ENCODE measurements at places on chromosomes 7 and 10.

DNA sequence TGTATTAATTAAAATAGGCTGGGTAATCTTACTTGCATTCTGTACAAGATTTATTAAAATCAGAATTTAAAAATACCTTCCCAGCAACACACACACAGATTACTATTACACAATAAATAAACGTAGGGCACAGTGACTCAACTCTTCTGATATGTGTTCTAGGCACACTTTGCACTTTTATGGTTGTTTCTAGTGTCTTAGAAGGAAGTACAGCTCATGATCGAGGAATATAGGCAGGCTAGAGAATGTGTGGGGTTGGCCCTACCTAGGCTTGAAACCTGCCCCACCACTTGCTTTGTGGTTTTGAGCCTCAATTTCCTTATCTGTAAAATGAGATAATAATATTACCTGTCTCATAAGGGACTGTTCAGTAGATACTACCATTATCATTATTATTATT, 30.5 kb downstream of the ARMC3 start:
- no peak for DNase-seq

DNA sequence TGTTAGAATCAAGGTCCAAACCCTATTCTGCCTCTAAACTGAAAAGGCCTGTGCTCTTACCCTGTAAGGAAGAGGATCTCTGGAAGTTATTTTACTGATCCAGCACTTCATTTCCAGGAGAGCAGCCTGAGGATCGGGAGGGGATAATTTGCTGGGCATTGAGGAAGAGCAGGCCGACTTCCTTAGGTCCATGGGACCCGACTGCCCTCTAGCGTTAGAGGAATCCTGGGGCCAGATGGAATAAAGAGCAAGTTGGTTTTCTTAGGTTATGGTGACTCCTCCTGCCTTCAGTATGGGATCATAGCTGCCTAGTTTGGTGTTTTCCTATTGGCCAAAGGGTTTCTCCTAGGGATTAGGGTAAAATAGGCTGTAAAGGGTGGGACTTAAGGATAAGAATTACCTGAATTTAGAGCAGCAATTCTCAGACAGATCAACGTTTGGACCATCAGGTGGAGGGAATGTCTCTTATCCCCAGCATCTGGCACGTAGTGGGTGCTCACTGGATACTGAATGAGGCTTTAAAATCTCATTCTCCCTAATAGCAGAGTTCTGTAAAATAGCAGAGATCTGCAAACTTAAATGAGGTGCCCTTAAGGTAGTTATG, 40.0 kb upstream of the SORBS1 start:
- DNase-seq: peak; percentile 42

DNA sequence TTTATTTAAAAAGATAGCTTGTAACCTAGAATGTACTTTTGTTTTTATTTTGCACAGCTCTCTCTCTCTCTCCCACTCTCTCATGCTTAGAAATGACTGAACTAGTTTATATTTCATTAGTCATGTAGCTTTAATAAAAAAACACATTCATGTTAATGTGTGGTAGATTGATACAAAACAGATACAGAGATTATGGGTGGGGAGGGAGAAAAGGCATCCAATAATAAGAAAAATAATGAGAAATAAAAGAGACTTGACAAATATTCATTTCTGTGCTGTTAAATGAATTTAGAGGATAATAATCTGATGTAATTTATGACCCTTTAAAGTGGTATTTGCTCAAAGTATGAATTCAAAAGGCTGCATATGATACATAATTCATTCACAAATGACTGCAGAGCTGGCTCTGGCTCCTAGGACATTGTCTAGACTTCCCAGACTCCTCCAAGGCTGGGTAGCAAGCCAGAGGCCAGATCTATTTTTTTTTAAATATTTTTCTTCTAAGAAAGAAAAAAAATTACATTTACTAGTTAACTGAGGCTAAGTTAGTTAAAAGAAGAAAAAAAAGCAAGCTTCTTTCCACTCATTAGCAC, 105.7 kb upstream of the DNAJB12 start:
- DNase-seq: no peak

DNA sequence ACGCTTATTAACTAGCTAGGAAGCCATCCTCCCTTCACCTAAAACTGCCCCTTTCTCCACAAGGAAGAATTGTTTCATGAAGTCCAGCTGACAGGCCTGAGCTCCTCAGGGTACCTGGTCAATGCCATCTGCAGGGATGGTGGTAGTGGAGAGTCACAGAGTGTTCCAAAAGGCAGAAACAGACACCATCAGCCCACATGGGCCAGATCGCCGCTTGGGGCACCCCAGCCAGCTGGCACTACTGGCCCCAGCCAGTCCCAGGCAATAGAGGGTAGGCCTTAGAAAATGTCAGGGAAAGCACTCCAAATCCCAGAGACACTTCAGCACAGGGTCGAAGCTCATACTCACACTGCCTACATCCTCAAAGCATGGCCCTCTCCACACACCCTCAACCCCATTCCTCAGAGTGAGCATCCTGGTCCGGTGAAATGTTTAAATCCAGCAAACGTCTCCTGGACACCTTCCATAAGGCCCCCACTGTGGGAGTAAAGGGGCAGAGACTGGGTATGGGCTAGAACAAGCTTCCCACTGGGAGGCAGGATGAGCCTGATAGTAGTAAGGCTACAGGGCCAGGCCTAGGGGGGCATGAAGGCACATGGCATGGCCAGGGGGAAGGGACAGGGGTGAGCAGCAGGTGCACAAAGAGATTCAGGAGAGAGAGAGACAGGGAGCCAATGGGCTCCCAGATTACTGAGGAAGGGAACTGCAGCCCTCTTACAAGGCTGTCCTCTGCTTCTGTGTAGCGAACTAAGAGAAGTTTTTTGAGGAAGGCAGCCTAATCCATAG, 1.9 kb downstream of the LRRC20 start:
- DNase-seq: no peak

- DNase-seq: no peak
These were observed 77.6 kb upstream of the PRLHR start for GRCh38 chr10:118672766-118673715.

- DNase-seq: no peak
These were observed 98.4 kb downstream of the PIP4K2A start for GRCh38 chr10:22615819-22616499.

DNA sequence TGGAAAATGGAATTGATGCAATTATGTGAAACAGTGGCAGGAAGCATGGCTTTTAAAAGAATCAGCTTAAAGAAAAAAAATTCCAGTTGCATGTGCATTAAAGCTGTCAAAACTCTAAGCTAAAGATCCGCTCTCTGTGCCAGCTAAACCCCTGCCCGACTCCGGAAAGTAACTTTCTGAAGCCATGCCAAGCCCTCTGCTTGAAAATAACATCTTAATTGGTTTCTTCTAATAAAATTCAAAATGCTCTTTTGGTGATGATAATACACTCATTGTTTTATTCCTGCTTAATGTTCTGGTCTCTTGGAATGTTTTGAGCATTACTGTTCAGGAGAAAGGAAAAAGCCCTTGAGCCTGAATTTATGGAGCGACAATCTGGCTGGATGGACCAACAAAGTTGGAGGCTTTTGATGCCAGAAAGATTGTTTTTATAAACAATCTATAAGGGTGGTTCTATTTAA, 11.7 kb downstream of the SEMA3C start:
- DNase-seq: no peak

DNA sequence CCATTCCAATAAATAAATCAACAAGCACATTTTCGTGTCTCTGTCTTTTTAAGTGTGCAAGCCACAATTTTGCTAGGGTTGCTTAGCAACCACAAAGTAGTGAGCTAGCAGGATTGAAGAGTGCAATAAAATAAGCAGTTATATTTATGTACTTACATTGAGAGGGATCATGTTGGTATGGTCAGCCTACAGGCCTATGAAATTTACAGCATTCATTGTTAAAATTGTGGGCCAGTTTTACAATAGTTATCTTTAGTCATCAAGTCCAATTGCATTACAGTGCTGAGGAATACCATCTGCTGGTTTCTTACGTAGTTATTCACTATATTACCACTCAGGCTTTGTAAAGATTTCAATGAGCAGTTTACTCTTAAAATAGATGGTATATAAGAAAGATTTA, 192.5 kb upstream of the POT1 start:
- DNase-seq: no peak

DNA sequence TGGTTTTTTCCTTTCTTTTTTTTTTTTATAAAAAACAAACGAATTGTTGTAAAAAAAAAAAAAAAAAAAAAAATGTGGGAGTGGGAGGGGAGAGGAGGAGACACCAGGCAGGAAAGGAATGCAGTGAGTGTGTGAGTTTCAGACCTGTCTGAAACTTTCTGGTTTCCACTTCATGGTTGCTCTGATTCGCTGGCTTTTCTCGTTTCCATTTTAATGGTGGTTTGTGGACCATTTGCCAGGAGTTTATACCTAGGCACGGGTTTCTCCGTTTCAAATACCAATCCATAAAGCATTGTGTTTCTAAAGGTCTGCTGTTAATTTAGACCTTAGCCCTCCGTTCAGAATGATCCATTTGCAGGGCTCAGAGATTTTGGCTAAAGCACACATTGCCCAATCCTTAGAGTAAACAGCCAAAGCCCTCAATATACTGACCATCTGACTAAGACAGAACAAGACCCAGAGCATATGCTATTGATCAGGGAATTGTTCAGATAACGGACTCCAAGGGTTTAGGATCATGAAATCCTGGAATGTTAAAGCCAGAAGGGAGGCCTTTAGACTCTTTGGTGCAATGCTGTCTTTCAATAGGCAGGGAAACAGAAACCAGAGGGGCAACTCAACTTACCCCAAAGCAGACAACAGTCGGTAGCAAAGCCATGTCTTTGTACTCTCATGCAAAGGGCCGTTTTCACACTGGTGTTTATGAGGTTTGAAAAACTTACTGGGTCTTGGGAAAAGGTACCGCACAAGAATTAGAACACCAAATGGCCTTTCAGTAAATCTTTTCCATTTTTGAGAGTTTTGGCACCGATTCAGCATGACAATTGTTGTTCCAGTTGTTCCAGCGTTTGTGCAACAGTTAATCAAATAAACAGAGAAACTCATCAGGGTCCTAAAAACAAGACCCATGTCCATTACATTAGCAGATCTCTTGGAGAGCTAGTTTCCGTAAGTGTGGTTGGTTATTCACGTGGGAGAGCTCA, 94.3 kb upstream of the AGBL3 start:
- DNase-seq: no peak

- no peak for DNase-seq
These were observed 43.2 kb downstream of the DPYSL4 start for GRCh38 chr10:132229834-132230556.

DNA sequence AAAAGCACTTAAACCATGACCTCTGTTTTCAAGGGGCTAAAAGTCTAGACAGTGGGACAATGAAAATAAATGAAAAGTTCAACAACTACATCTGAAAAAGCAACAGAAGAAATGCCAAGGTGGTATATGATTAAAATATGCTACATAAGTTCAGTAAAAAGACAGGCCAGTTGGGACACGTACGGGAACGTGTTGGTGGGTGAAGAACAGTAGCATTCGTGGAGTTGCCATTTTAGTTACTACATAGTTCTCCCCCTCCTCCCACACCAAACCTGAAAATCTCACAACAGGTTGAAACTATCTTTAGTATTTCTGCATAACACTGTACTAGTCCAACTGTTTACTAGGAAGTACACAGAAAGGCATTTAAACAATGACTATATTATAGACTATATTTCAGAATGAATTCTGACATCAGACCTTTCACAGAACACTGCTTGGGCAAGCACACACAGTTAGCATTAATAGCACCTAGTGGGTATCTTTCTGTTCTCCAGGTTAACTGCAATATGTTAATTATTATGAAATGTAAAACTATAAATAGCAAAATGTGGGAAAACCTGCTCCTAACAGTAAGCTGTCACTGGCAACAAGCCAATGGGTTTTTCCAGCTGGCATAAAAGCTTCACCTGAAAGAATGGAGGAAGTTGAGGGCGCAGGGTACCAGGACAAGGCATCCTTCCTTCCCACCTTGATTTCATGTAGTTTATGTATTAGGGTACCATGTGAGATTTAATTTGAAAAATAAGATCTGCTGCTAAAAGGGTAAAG, 135.0 kb downstream of the STRA8 start:
- no peak for DNase-seq

GRCh38 chr10:103490986-103491314, 2.6 kb upstream of the NEURL1 start:
- no peak for DNase-seq

DNA sequence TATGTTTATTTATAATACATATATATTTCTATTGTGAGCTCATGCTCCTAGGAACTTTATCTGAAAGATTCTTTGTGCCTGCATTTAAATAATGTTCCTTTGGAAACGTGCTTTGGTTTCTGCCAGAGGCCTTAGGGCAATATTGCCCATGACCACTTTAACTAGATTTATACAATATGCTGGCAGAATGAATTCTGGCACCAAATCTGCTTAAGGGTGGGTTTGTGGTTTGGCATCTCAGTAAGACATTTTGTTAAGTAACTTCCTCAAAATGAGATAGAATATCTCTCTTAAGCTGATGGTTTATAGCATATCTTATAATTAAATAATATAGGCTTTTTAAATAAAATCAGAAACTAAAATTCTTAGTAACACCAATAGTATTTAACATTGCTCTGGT, 252.9 kb downstream of the RNLS start:
- no peak for DNase-seq

DNA sequence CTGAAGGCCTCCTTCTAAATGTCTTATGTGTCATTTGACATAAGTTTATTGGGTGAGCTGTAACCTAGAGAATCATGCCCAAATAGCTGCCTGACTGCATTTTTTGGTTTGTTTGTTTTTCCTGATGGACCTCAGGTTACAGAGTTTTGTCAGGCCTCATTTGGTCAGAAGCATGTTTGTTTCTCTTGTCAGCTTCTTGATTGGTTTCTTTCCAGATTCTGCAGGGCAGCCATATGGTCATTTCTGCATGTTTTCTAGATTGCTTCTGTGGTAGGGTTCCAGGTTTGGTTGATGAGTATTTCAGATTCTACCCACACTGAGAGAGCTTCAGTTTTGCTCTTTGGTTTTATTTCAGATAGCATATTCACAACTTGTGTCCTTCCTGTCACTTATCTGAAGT, 28.0 kb downstream of the GLCCI1 start:
- DNase-seq: no peak

- no peak for DNase-seq
These were observed 79.6 kb downstream of the ANKRD7 start for GRCh38 chr7:118304100-118304499.

- no peak for DNase-seq
These were observed 299.9 kb downstream of the RPS24 start for GRCh38 chr10:78333362-78334143.

DNA sequence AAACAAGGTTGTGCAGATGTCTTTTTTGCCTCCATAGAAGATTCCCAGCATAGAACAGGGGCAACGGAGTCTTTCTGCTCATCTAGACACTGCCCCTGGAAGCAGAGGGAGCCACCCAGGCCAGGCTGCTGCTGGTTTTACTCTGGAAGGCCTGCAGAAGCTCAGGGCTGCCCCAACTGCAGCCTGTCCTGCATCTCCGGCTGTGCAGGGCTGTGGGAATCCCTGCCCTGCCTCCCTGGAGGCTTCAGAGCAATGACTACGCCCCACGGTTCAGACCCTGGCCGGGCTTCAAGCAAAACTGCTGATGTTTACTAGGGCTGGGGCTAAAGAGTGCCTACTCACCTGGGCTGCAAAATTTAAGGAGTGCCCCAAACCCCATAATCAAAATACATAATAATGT, 43.9 kb downstream of the GHRHR start:
- no peak for DNase-seq

GRCh38 chr7:12031638-12032037, 179.5 kb upstream of the TMEM106B start:
- DNase-seq: no peak
